ENCODE measurements at places on chromosomes 3 and 15.
A peak's percentile ranks its signal among the peaks of the same experiment; 100 is the strongest.

DNA sequence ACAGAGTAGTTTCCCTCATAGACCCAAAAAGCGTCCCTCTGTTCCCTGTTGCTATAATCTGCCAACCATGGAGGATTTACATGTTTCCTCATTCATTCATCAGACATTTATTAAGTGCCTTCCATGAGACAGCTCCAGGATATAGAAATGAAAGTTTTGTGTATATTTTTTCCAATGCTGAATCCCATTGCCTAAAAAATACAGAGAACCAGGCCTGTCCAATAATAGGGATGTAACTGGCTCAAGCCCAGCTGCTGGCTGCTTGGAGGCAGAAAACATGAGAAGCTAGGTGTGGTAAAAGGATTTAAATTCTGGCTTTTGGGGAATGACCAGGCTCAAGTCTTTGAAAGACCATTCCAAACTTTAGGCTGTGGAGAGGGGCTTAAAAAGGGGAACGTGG is 41.5 kb downstream of the RARB start:
- no peak for DNase-seq

- no peak for DNase-seq
These were observed 116.9 kb upstream of the RAP2B start for GRCh38 chr3:153045150-153045549.

GRCh38 chr3:104190681-104191080 is 1176.0 kb upstream of the ALCAM start:
- peak; percentile 3 for DNase-seq

- DNase-seq: no peak
These were observed 87.2 kb downstream of the NR2F2 start for GRCh38 chr15:96417760-96418130.

DNA sequence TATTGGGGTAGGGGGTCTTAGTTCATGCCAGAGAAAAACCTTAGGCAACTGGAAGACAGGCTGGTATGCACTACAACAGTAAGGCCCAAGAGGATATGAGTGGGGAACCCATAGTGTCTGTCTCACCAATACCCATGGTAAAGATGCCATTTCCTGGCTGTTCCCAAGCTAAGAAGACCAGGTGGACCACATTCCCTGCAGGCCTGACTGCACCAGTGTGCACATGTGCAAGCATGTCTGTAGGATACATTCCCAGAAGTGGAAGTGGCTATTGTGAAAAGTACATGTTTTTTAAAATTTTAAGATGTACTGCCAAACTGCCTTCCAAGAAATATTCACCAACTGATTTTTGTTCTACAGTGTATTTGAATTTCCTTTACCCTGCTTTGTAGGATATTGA is 207.3 kb upstream of the CTNNB1 start:
- DNase-seq: no peak

GRCh38 chr3:129942296-129942695 is 32.2 kb upstream of the TRH start:
- peak; percentile 48 for DNase-seq
